NCI-H460 (cell line): ENCODE measurements at places on chromosomes 2 and 18.
A peak's percentile ranks its signal among the peaks of the same experiment; 100 is the strongest.

DNA sequence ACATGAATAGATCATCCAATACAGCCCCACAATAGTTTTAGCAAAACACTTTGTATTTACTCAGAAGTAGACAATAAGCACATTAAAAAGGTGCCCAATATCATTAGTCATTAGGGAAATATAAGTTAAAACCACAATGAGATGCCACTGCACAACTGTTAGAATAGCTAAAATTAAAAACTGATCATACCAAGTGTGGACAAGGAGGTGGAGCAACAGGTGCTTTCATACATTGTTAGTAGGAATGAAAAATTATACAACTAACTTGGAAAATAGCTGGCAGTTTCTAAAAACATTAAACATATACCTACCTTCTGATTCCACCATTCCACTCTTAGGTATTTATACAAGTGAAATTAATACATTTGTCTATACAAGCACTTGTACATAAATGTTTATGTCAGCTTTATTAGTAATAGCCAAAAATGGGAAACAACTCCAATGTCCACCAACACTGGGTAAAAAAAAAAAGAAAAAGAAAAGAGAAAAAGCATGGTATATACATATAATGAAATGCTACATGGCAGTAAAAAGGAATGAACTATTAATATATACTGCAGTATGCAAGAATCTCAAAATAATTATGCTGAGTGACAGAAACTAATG lies 27.6 kb upstream of the UBE2E3 start:
- DNase-seq: no peak

- DNase-seq: no peak
Observed at GRCh38 chr2:105777031-105777482, 32.3 kb downstream of the NCK2 start.

GRCh38 chr18:23616258-23616657 lies 30.0 kb upstream of the NPC1 start:
- no peak for DNase-seq

DNA sequence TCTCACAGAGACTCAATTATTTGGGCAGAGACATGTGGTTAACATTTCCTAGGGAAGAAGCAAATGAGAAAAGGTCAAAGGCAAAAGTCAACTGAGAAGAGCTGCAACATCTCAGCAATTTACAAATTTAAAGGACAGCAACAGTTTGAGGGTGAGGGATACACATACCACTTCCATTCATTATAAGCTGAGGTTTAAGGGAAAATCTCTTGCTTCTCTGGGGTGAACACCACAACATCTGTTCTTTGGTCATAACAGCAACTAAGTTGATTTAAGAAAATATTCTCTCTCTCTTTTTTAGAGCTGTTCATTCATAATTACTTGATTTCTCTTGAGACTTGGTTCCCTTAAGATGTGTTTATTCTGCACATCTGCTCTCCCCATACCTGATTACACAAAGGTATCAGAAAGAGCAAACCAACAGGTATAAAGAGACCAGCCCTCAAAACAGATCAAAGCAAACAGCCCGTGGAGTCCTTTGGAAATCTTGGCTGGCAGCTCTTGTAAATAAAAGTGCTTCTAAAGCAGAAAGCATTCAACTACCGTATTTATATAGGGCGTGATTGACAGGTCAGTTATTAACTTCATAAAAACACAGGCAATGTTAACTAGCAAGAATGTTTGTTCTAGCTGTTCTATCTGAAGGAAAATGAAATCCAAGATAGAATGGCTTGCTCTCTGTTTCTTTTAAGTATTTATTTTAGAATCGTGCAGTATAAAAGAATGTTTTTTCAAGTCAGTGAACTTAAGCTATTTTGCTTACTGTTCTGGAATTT lies 132.8 kb downstream of the THADA start:
- DNase-seq: no peak

DNA sequence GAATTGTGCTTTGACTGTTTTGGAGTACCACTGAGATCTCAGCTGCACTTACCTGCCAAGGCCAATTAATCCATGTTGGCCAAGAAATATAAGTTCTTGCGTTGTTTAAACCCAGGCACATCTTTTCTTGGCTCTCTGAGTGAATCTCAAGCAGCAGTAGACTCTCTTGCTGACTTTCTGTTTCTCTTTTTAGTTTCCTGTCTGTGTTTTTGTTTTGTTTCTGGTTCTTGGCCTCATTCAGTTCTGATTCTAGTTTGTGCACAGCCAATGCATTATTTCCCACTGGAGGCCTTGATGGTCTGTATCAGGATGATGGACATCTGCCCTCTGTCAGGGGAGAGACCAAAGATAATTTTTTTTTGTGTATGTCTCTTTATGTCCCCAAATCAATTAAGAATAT lies 379.4 kb downstream of the CDH2 start:
- DNase-seq: no peak

- no peak for DNase-seq
Observed at GRCh38 chr18:70520867-70521266, 232.0 kb downstream of the SOCS6 start.

GRCh38 chr18:31677592-31677991 lies 6.8 kb downstream of the B4GALT6 start:
- DNase-seq: no peak

- no peak for DNase-seq
Observed at GRCh38 chr2:31222071-31222470, 4.8 kb upstream of the CAPN14 start.

- no peak for DNase-seq
Observed at GRCh38 chr18:23879544-23879943, 135.0 kb upstream of the TTC39C start.

DNA sequence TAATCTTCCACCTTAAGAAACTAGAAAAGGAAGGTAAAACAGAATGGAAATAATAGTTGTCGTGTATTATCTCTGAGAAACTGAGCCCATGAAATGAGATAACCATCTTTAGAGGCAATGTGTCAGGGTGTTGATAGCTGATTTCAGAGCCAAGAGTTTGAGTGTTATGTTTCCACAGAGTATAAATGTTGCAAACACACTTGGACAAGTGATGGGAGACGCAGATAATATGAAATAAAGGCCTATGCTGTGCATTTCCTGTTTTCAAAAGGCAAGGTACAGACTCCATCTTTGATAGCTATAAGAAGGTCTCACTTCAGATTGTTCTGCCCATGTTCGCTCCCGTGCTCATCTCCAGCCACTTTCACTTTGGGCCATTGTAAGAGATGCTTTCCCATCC lies 25.9 kb upstream of the DNER start:
- DNase-seq: no peak

- DNase-seq: no peak
Observed at GRCh38 chr2:69109255-69109654, 96.3 kb downstream of the ANTXR1 start.

- no peak for DNase-seq
Observed at GRCh38 chr2:96533292-96534073, 3.1 kb upstream of the ARID5A start.

DNA sequence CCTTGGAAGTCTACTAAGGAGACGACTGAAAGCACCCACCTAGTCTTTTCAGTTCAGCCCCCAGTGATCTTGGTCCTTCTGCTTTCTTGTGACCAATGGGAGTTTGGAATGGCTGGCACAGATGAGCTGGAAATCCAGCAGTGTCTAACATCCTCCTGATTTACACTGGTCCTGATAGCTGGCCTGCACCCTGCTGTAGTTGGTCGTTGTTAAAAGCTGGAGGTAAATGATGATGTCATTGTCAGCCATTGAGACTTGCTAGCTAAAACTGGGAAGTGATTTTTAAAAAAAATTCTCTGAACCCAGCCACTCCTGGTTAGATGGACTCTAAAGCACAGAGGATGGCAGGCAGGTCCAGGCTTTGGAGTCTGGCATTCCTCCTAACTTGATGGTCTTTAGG lies 19.3 kb downstream of the CCT7 start:
- DNase-seq: no peak

DNA sequence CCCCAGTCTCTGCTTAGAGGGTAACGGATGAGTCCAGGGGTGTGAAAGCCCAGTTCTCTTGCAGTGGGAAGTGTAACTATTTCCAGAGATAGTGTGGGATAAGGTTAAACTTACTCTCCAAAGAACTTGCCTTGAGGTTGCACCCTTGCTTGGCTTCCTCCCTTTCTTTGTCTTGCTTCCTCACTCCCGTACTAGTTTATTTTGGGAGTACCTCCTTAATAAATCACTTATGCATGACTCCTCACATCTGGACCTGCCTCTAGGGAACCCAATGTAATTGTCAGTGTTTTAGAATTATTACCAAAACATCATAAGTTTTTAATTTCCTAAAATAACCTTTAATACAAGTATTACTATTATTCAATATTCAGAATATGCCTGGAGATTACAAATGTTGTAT lies 35.2 kb downstream of the CPO start:
- DNase-seq: no peak

DNA sequence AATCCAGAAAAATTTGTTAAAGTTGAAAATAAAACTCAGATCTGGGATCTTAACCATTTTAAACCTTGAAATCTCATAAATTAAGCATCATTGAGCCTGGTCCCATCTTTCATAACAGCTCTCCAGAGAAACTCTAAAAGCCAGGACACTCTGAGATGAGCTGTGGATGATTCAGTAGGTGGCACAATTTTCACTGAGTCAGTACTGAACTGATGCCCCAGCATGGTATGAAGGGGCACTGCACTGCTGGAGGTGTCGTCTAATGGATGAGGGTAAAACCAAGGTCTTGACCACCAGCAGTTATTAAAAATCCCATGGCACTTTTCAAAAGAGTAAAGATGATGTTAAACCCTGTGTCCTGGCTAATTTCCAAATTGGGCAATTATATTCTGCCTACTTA lies 170.6 kb downstream of the FIGN start:
- DNase-seq: no peak

DNA sequence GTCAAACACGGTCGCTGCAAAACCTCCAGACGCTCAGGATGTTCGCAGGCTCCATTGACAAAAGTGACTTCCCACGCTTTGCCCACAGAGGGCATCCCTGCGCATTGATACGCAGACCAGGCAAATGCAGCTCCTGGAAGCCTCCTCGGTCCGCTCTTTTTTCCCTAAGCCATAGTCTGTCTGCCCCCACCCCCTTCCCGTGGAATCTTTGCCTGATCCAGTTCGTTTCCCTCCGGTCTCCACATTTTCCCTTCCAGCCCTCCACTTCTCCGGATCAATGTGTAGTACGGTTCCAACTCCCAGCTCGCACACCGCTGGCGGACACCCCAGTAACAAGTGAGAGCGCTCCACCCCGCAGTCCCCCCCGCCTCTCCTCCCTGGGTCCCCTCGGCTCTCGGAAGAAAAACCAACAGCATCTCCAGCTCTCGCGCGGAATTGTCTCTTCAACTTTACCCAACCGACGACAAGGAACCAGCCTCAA lies at the start of gene DCC:
Gene DCC, plus strand, starts transcription at position 307 of the 481 bp plus-strand sequence. CDS start 591 bp downstream, outside the sequence.
- peak; percentile 52 for DNase-seq

DNA sequence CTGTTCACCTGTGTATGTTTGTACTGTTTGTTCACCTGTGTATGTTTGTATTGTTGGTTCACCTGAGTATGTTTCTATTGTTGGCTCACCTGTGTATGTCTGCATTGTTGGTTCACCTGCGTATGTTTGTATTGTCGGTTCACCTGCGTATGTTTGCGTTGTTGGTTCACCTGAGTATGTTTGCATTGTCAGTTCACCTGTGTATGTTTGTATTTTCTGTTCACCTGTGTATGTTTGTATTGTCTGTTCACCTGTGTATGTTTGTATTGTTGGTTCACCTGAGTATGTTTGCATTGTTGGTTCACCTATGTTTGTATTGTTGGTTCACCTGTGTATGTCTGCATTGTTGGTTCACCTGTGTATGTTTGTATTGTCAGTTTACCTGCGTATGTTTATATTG lies 14.6 kb downstream of the ADI1 start:
- DNase-seq: no peak

DNA sequence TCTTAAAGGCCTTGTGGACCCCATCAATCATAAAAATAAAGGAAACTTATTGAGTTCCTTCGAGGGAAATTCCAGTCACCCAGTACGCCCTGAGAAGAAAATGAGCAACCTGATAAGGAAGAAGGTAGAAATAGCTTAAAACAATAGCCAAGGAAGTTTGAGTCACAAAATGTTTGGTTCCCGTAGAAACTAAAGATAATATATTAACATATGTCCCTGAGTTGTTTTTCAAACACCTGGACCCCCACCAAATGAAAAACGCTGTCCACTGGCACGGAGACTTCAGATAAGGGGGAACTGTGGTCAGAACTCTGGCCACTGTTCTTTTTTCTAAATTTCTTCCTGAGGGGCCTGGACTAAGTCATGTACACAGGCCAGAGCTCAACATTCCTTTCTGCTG lies 669.1 kb downstream of the ADCYAP1 start:
- no peak for DNase-seq

DNA sequence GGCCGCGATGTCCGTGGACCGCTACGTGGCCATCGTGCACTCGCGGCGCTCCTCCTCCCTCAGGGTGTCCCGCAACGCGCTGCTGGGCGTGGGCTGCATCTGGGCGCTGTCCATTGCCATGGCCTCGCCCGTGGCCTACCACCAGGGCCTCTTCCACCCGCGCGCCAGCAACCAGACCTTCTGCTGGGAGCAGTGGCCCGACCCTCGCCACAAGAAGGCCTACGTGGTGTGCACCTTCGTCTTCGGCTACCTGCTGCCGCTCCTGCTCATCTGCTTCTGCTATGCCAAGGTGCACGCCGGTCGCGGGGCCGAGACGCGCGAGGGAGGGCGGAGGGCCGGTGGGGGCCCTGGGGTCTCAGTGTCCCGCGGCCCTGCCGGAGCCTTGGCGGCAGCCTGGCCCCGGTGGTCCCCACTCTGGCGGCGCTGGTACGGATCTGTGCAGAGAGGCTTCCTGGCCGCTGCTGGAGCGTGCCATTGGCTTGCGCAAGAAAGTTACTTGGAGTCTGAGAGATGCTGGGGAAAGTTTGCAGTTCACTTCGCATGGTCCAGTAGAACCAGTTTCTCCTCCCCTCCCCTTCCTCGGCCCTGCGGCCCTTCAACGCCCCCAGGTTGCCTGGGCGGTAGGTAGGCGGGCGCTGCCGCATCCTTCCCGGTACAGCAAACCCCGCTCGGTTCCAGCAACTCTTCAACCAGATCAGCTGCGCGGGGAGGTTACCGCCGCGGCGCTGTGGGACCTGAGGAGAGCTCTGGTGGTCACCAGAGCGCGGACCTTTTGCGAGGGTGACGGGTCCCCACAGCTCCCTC lies 1.5 kb downstream of the GALR1 start:
- no peak for DNase-seq

- DNase-seq: no peak
Observed at GRCh38 chr2:75497256-75497655, 63.5 kb downstream of the EVA1A start.

GRCh38 chr2:101718993-101719571 lies 21.6 kb downstream of the MAP4K4 start:
- no peak for DNase-seq

GRCh38 chr2:129160879-129161278 lies 818.6 kb upstream of the RAB6C start:
- no peak for DNase-seq

- DNase-seq: no peak
Observed at GRCh38 chr2:121722479-121722878, 14.2 kb downstream of the NIFK start.

DNA sequence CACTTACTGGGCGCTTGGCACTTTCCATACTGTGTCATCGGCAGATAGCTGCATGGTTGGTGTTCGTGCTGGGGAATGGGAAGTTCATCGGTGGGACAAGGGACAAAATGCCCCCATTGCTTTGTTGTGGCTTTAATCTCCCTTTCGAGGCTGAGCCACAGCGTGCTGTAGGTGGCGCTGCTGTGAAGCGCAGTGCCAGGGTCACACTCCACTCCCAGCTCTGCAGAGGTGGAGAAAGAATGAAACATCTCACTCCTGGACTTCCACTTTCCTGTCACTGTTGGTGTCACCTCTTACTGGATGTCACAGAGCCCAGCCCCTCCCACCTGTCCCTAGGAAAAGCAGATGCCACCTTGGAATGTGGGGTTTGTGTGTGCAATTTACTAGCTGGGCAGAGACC lies 8.7 kb downstream of the TYMS start:
- no peak for DNase-seq
